ENCODE measurements at places on chromosomes 7 and 10.
A peak's percentile ranks its signal among the peaks of the same experiment; 100 is the strongest.

GRCh38 chr10:44294726-44295412 is 90.0 kb downstream of the CXCL12 start:
- no peak for DNase-seq
- no peaks in the 10 kb centered on the region for H3K36me3 ChIP-seq
- H3K4me1 ChIP-seq = no peaks in the 10 kb centered on the region
- H3K27me3 ChIP-seq = no peaks in the 10 kb centered on the region
- H3K4me3 ChIP-seq = no peak overlapping the region

DNA sequence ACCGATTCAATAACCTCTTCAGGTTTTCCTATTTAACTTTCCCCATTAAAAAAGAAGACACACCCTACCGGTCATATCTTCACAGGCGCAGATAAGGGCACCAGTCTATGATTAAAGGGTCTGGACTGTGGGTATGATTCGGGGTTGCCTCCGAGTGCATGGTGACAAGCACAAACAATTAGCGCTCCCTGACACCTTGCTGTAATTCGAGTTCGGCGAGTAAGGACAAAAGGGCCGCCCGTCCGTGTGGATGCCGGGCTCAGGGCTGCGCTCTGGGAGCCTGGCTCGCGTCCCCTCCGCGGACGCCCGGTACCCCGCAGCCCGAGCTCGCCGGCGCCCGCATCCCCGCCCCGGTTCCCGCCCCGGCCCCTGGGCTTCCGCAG is 111.9 kb upstream of the RHEB start:
- no peaks in the 10 kb centered on the region for H3K27me3 ChIP-seq
- H3K4me1 ChIP-seq = no peaks in the 10 kb centered on the region
- no peaks in the 10 kb centered on the region for H3K36me3 ChIP-seq
- H3K4me3 ChIP-seq = peak overlapping the region; percentile 66
- DNase-seq = peak; percentile 55

GRCh38 chr10:78063236-78063635 is 29.6 kb downstream of the RPS24 start:
- no peaks in the 10 kb centered on the region for H3K27me3 ChIP-seq
- no peak overlapping the region for H3K4me3 ChIP-seq
- no peaks in the 10 kb centered on the region for H3K36me3 ChIP-seq
- H3K27ac ChIP-seq = no peak overlapping the region

DNA sequence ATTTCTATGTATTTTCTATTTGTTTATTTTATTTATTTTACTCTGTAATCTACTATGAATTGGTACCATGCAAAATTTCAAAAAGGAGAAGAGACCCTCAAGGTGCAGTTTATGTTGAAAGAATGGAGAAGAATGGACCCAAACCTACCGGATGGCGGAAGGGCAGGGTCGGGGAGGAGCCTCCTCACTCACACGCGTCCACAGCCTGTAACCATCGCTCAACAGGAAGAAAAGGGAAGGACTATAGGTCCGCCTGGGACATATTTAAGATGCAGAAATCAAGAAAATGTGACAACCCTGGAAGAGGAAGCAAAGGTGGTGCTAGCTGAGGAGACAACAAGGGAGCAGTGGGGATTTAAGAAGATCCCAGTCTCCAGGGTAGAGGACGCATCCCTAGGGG is 158.4 kb downstream of the COBL start:
- no peak overlapping the region for H3K4me3 ChIP-seq
- H3K27me3 ChIP-seq = no peaks in the 10 kb centered on the region
- no peaks in the 10 kb centered on the region for H3K36me3 ChIP-seq

GRCh38 chr7:92944633-92945032 is 108.3 kb upstream of the CDK6 start:
- no peaks in the 10 kb centered on the region for H3K4me1 ChIP-seq
- H3K4me3 ChIP-seq = no peak overlapping the region
- no peaks in the 10 kb centered on the region for H3K27me3 ChIP-seq
- no peaks in the 10 kb centered on the region for H3K36me3 ChIP-seq
- no peak overlapping the region for H3K27ac ChIP-seq

DNA sequence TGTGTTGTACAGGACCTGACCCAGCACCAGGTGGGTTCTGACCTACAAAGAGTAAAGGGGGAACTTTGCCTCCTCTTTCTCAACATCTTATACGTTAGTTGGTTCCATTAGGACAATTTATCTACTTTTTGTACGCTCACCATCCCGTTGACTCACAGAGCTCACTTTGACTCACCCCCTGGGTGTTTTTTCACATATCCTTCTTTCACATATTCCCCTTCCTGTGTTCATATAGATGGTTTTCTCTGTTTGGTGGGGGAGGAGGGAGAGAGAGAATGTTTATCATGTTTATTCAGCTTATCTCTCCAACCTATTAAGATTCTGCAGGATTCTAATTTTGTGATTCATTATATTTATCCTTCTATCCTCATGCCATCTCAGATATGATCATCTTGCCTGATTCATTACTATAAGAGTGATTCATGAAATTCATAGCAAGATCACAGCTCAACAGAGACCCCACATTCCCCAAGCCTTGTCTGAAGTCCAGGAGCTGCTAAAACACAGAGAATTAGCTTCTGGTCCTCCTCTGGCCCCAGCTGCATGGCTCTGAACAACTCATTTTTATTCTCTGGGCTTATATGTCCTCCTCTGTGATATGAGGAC is 37.2 kb downstream of the PRSS2 start:
- peaks cover 5% of the 10 kb centered on the region for H3K4me1 ChIP-seq
- no peak overlapping the region for H3K4me3 ChIP-seq
- DNase-seq = no peak
- no peaks in the 10 kb centered on the region for H3K36me3 ChIP-seq

DNA sequence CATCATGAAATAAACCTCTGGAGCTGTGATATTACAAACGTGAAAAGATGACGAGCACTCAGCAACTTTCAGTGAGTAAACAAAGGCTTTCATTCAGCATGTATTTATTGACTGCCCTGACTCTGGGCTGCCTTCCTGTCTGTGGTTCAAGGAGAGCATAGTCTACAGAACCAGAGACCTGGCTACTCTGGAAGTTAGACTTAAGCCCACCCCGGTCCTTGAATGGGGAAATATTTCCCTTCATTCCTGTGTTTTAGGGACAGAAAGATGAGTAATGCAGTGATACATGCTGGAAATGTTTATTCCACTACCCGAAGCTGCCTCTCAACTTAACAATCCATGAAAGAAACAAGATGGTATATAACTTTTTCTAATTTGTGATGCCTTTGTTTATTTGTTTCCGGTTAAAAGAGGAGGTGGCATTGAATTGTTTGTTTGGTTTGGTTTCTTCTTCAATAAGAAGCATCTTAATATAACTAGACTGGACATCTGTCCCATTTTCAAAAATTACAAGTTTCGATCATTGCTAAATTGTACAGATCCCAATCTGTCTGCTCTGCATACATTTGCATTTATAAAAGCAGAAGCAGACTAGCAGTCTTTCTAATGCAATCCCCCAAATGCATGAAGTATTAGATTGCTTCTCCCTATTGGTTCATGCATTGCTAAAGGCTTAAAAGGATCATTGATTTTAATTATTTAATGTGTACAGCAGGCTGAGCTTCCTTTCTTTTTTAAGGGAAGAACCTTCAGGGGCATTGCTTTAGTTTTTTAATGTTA is 57.7 kb downstream of the TRUB1 start:
- no peaks in the 10 kb centered on the region for H3K36me3 ChIP-seq
- H3K27me3 ChIP-seq = no peaks in the 10 kb centered on the region
- H3K27ac ChIP-seq = no peak overlapping the region
- no peak overlapping the region for H3K4me3 ChIP-seq
- H3K4me1 ChIP-seq = no peaks in the 10 kb centered on the region
- DNase-seq = no peak

- H3K36me3 ChIP-seq = no peaks in the 10 kb centered on the region
- peak; percentile 52 for DNase-seq
- peaks cover 2% of the 10 kb centered on the region for H3K4me1 ChIP-seq
Observed at GRCh38 chr7:151440799-151441445, 981 bp upstream of the CRYGN start.

DNA sequence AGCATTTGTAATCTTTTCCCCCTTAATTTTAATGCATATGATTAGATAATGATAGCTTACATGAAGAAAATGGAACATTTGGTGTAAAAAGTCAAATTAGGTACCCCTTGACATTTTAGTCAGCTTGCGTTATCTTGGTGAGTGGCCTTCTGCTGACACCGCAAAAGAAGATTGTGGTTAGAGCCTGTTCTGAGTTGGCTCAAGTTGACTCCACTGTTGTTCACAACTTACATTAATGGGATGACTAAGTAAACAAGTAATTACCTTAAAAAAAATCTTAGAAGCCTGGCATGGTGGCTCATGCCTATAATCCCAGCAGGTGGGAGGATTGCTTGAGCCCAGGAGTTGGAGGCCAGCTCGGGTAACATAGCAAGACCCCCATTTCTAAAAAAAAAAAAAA is 24.2 kb downstream of the TRRAP start:
- H3K27ac ChIP-seq = no peak overlapping the region
- peaks cover 23% of the 10 kb centered on the region for H3K36me3 ChIP-seq
- no peaks in the 10 kb centered on the region for H3K27me3 ChIP-seq
- no peak for DNase-seq

GRCh38 chr7:106862317-106863089 is 2.6 kb upstream of the PIK3CG start:
- no peaks in the 10 kb centered on the region for H3K36me3 ChIP-seq
- no peak for DNase-seq
- no peak overlapping the region for H3K4me3 ChIP-seq
- H3K27me3 ChIP-seq = no peaks in the 10 kb centered on the region
- peaks cover 2% of the 10 kb centered on the region for H3K4me1 ChIP-seq

- H3K27me3 ChIP-seq = no peaks in the 10 kb centered on the region
- no peaks in the 10 kb centered on the region for H3K36me3 ChIP-seq
- DNase-seq = no peak
- no peak overlapping the region for H3K4me3 ChIP-seq
- H3K4me1 ChIP-seq = no peaks in the 10 kb centered on the region
- H3K27ac ChIP-seq = no peak overlapping the region
Observed at GRCh38 chr10:112926906-112927688, 22.9 kb upstream of the TCF7L2 start.

- peaks cover 26% of the 10 kb centered on the region for H3K4me1 ChIP-seq
- H3K4me3 ChIP-seq = no peak overlapping the region
- no peaks in the 10 kb centered on the region for H3K36me3 ChIP-seq
Observed at GRCh38 chr7:137932881-137933269, 69.0 kb downstream of the CREB3L2 start.

- H3K27ac ChIP-seq = no peak overlapping the region
- no peaks in the 10 kb centered on the region for H3K36me3 ChIP-seq
- DNase-seq = no peak
- H3K4me1 ChIP-seq = no peaks in the 10 kb centered on the region
- no peak overlapping the region for H3K4me3 ChIP-seq
Observed at GRCh38 chr10:89503652-89504370, 31.6 kb downstream of the SLC16A12 start.

GRCh38 chr10:132011024-132011423 is 29.3 kb upstream of the BNIP3 start:
- peak; percentile 35 for DNase-seq
- H3K27ac ChIP-seq = no peak overlapping the region
- H3K27me3 ChIP-seq = no peaks in the 10 kb centered on the region
- no peaks in the 10 kb centered on the region for H3K36me3 ChIP-seq
